ENCODE measurements at places on chromosomes 2 and 18. TPM values are rescaled to one million over a fixed set of nuclear protein-coding genes. Genes with fewer than 3 reads are reported as not detected.

Gene SETBP1
- total RNA-seq = 39.3 TPM

Gene SP140
- 8.5 TPM for total RNA-seq

GRCh38 chr2:43515807-43516497, 79.9 kb downstream of the THADA start:
- no peak for DNase-seq

DNA sequence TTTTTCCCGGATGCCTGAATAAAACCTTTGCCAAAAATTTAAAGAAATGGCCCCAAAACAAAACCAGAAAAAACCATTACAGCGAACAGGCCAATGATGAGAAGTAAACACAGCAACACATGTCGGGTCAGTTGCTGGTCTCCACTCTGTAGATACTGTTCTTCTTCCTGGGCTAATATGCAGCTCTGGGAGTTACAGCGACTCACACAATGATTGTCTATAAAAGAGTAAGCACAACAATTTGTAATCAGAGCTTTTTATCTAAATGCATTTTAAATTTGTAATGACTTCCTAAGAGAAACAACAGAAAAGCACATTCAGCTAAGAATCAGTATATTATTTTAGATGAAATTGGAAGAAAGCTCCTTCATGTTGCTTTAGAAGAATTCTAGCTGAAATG, 40.3 kb downstream of the GPR155 start:
- DNase-seq = no peak

DNA sequence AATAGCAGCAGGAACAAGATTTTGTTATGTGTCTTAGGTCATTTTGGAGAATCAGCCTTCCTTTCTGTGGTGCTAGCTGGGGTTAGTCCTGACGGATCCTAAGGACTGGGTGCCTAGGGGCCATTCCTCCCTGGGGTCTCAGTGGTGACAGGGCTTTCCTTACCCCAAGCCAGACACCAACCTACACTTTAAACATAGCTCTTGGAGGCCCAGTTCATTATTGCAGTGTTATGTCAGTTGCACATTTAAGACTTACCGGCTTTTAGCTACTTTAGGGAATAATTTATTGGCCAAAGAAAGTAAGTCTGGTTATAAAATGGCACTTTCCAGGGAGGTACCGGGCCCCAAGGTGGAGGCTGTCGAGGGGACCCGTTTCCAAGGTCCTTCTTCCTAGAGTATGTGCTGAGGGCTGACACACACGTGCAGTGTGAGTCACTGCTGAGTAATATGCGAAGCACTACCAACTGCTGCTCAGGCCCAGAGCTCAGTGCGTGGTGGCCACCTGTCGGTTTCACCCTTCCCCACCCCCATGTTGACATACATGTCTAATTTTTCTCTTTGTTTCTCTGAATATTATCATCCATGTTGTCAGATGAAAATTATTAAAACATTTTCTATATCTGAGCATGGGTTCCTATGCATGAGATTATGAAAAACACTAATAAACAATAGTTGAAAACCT, 37.0 kb upstream of the GRHL1 start:
- no peak for DNase-seq

Data from thoracic aorta (tissue), 2 donors.